ENCODE measurements at places on chromosomes 4 and X.

DNA sequence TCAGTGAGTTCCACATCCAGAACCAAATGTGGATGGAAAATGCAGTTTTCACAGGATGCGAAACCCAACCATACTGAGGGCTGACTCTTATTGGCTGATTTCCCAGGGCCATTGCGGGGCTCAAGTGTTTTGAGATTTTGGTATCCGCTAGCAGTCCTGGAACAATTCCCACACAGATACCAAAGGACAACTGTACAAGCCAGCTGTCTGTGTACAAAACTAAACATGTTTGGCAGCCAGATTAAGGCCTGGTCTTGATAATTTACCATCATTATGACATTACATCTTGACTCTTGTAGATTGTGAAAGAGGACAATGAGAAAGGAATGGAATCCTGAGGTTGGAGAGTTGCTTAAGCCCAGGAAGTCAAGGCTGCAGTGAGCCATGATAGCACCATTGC is 121.9 kb downstream of the DKK2 start:
- no peak for DNase-seq

DNA sequence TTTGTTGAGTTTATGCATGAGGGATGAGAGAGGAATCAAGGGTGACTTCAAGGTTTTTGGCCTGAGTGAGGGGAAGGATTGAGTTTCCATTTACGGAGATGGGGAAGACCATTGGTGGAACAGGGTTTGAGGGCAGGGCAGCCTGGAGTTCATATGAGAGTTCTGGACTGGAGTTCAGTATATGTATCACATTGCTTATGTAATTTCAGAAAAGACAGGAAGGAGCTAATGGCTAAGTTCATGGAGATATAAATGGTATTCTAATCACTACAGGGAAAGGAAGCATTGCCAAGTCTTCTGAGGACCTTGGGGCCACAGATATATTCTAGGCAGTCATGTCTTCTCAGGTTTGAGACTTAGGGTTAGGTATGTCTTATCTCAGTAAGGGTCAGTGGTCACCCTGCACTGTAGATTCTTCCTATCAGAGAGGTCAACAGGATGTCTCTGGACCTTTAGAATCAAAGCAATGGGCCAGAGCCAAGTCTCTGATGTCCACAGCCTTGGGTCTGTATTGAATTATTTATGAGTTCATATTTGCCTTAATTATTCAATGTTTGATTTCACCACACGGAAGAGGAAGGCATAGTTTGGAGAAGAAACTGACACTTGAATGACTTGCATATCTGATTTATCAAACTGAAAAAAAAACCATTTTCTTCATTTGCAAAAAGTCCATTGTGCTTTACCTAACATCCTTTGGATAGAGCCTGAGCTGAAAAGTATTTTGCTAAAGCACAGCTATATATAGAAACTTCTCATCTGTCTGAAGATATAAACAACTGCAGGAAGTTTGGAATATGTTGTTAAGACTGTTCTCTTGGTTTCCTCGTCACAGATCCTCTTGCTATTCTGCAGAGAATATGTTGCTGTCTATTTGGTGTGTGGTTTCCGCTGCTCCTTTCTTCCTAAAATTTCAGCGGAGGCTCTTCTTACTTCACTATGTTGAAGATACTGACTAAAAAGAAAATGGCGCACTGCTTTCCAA is 139.5 kb downstream of the PDGFRA start:
- DNase-seq: no peak

DNA sequence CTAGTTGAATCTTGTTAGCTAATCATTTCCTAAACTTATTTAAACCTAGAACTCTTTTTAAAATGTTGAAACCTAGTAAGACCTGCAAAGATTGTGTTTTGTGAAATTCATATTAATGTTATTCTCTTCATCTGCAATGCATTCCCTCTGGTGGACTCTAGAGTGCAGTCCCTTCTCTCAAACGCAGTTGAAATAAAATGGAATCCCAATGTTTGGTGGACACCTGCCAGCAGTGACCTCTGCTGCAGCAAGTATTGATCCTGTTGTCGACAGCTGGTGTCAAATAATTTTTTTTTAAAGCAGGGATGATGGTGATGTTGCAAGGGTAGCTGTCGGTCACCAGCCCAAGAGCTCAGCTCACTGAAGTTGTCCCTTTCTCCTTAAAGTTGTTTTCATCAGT is 492.0 kb downstream of the ZIC3 start:
- no peak for DNase-seq

GRCh38 chr4:76637712-76638361 is 202.8 kb downstream of the SHROOM3 start:
- no peak for DNase-seq
